CD8-positive, alpha-beta memory T cell (primary cell): ENCODE measurements at places on chromosomes 12 and 14.

- H3K4me3 ChIP-seq, result no peak overlapping the region
- no peaks in the 10 kb centered on the region for H3K4me1 ChIP-seq
- H3K27me3 ChIP-seq, result no peaks in the 10 kb centered on the region
Measured at GRCh38 chr12:129886541-129886940, 17.3 kb downstream of the TMEM132D start.

DNA sequence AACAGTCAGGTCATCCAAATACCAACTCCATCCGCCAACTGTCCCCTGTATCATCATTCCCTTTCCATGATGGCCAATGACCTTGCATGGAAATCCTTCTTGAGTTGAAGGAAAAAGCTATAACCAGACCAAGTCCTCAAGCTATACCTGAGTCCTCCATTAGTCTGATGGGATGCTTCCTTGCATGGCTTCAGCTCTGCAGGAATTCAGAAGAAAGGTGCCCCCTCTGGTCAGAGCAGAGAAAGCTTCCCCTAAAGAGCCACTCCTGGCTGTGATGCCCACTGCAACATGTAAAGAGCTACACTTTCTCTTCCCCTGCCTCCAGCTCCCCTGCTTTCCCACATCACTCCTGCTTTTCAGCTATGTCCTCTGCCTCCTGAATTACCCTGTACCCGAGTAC is 43.1 kb upstream of the FKBP4 start:
- H3K4me1 ChIP-seq, result no peaks in the 10 kb centered on the region
- H3K36me3 ChIP-seq, result no peaks in the 10 kb centered on the region
- no peak overlapping the region for H3K27ac ChIP-seq
- H3K4me3 ChIP-seq, result no peak overlapping the region
- no peak for DNase-seq

- H3K36me3 ChIP-seq, result no peaks in the 10 kb centered on the region
- H3K27me3 ChIP-seq, result no peaks in the 10 kb centered on the region
- no peaks in the 10 kb centered on the region for H3K4me1 ChIP-seq
- H3K27ac ChIP-seq, result no peak overlapping the region
- H3K4me3 ChIP-seq, result no peak overlapping the region
Measured at GRCh38 chr12:1907652-1908611, 10.5 kb downstream of the CACNA2D4 start.

GRCh38 chr12:2624543-2625288 is 170.1 kb upstream of the FKBP4 start:
- H3K4me1 ChIP-seq, result no peaks in the 10 kb centered on the region
- H3K27me3 ChIP-seq, result no peaks in the 10 kb centered on the region
- H3K36me3 ChIP-seq, result no peaks in the 10 kb centered on the region
- H3K4me3 ChIP-seq, result no peak overlapping the region
- DNase-seq, result no peak
- no peak overlapping the region for H3K27ac ChIP-seq

DNA sequence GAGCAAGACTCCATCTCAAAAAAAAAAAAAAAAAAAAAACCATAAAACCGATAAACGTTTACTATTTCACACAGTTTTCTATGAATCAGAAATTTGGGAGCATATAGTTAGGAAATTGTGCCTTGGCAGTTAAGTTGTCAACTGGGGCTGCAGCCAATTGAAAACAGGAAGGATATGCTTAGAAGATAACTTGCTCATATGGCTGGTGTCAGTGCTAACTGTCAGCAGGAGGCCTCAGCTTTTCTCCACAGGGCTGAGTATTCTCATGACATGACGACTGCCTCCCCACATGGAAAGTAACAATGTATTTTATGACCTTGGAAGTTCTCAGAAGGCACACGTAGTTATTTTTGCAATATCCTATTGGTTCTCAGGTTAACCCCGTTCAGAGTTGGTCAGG is 29.6 kb upstream of the OR5AU1 start:
- DNase-seq, result no peak
- no peaks in the 10 kb centered on the region for H3K36me3 ChIP-seq
- H3K4me3 ChIP-seq, result no peak overlapping the region

DNA sequence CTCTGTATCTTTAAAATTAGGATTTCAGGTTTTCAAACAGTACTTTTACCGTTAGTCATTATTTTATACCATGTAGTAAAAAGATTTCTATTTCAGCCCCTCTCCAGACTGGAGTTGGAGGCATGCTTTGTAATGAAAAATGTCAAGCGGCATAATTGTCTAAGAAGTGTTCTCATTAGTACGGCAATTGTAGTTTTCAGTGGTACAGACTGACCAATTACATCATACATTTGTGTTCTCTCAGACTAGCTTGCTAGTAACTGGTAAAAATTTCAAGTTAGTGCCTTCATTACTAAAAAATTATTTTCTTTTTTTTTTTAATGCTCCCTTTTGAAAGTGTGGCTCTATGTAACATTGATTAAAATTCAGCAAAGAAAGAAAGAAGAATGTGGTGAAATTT is 4.5 kb downstream of the USP30 start:
- H3K27me3 ChIP-seq, result no peaks in the 10 kb centered on the region
- H3K27ac ChIP-seq, result no peak overlapping the region
- no peak overlapping the region for H3K4me3 ChIP-seq
- peaks cover 6% of the 10 kb centered on the region for H3K36me3 ChIP-seq
- DNase-seq, result no peak

GRCh38 chr14:92500491-92500941 is 13.1 kb upstream of the RIN3 start:
- no peak for DNase-seq
- H3K4me1 ChIP-seq, result no peaks in the 10 kb centered on the region
- no peak overlapping the region for H3K27ac ChIP-seq
- no peaks in the 10 kb centered on the region for H3K27me3 ChIP-seq

DNA sequence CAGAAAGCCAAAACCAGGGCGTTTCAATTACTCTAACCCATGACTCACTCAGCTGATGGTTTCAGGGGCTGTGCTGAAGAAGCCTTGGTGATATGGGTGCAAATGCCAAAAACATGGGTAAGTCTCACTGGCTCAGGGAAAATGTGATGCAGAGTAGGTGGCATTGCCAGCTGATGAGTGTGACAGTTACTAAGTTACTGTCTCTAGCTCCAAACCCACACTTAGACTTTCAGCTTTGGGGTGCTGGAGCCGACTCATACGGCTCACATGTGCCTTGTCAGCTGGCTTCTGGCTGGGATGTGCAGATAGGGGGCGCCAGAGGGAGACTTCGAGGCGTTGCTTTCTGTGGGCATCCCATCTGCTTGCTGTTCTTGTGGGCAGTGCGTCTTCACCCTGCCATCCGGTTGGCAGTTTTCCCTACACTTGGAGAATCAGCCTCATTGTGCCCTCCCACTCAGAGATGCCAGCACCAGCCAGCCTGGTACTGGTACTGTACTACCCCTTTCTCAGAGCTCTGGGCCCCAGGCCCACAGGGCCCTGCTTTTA is 11.1 kb upstream of the KRT7 start:
- no peaks in the 10 kb centered on the region for H3K4me1 ChIP-seq
- no peak overlapping the region for H3K4me3 ChIP-seq
- peak; percentile 10 for DNase-seq
- no peak overlapping the region for H3K27ac ChIP-seq
- no peaks in the 10 kb centered on the region for H3K36me3 ChIP-seq

GRCh38 chr12:5479761-5480160 is 47.9 kb downstream of the NTF3 start:
- H3K27ac ChIP-seq, result no peak overlapping the region
- no peaks in the 10 kb centered on the region for H3K4me1 ChIP-seq
- H3K36me3 ChIP-seq, result no peaks in the 10 kb centered on the region
- no peaks in the 10 kb centered on the region for H3K27me3 ChIP-seq
- DNase-seq, result no peak
- H3K4me3 ChIP-seq, result no peak overlapping the region

- DNase-seq, result no peak
- no peaks in the 10 kb centered on the region for H3K4me1 ChIP-seq
- H3K27ac ChIP-seq, result no peak overlapping the region
- no peaks in the 10 kb centered on the region for H3K27me3 ChIP-seq
- peaks cover 11% of the 10 kb centered on the region for H3K36me3 ChIP-seq
- no peak overlapping the region for H3K4me3 ChIP-seq
Measured at GRCh38 chr12:104083769-104084475, 19.6 kb downstream of the HCFC2 start.

- H3K36me3 ChIP-seq, result no peaks in the 10 kb centered on the region
- H3K27me3 ChIP-seq, result no peaks in the 10 kb centered on the region
- H3K27ac ChIP-seq, result no peak overlapping the region
- peaks cover 38% of the 10 kb centered on the region for H3K4me1 ChIP-seq
- no peak overlapping the region for H3K4me3 ChIP-seq
Measured at GRCh38 chr14:39099748-39100147, 3.3 kb downstream of the SEC23A start.

DNA sequence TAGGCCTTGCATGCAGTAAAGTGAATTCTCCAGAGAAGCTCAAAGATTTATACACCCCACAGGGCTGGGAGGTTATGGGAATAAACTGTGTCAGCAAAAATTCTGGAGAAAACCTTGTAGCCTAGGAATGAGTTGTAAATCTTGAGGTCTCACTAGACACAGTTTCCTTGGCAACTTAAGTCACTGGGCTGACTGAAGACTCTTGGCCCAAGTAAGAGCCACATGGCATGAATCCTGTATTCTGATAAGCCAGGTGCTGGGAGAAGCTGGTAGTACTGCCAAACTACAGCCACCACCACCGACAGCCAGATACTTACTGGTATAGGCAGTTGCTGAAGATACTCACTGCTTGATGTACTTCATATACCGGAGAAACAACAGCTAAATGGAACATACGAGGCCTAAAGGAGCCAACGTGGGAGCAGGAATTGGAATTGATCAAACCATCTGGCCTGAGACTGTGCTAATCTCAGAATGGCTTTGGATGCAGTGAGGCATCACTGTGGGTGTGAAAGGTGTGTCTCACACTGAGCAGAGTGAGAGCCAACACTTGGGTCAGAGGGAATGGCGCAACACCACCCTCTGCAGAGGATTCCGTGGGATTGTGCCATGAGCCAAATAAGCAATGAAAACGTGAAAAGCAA is 102.8 kb upstream of the TMCC3 start:
- no peaks in the 10 kb centered on the region for H3K4me1 ChIP-seq
- no peak overlapping the region for H3K27ac ChIP-seq

GRCh38 chr14:67852926-67853604 is 33.5 kb downstream of the RAD51B start:
- H3K27ac ChIP-seq, result no peak overlapping the region
- H3K36me3 ChIP-seq, result no peaks in the 10 kb centered on the region
- DNase-seq, result no peak
- H3K4me3 ChIP-seq, result no peak overlapping the region

DNA sequence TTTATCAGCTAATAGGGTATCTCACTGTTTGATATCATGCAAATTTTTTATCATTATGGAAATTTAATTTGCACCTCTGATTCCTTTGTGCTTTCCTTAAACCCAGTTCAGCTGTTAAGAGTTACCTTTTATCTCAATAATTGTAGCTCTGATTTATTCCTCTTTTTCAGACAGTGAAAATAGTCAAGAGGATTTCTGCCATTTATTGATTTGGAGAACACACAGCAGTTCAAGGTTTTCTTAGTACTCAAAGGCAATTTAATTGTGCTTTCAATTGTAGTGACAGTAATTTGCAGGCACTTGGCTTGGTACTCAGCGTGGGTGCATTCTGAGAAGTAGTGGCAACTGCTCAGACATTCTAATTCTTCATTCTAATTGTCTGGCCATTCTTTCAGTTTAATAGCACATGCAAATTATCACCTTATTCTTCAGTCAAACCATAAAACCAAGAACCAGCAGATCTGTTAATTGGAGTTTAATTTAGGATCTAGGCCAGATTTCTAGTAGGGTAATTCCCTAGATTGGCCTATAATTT is 709.3 kb downstream of the RPS29 start:
- H3K27me3 ChIP-seq, result no peaks in the 10 kb centered on the region
- H3K4me3 ChIP-seq, result no peak overlapping the region
- H3K27ac ChIP-seq, result no peak overlapping the region
- DNase-seq, result no peak
- no peaks in the 10 kb centered on the region for H3K36me3 ChIP-seq
- no peaks in the 10 kb centered on the region for H3K4me1 ChIP-seq

DNA sequence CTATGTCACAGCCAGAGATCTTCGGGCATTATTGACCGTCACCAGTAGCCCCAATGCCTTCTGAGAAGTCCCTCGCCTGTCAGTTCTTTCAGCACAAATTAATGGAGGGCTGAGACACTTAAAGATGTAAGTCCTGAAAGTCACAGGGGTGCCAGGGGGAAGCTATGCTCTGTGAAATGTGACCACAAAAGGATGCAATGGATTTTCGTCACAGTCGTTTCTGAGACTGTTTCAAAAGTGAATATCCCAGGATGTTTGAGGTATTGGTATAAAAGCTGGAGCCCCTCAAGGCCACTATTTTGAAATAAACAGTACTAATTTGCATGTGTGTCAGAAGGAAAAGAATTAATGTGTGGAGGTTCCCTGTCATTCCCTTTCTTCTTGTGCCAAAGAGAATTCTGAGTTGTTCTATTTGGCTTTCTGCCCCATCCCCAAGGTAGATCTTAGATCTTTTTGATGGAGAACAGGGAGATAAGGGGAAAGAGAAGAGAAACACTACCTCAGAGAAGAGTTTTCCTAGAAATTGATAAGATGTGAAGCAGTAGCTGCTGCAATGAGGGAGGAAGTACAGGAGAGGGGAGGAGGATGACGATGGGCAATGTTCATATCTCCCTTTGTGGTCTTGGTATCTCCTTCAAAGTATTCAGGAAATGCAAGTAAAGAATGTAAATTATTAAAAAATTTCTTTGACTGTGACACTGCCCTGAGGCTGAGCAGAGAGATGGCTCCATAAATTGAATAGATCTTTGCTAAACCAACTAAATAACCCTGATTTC is 101.8 kb upstream of the NAP1L1 start:
- H3K4me1 ChIP-seq, result no peaks in the 10 kb centered on the region
- H3K27ac ChIP-seq, result no peak overlapping the region
- no peak overlapping the region for H3K4me3 ChIP-seq
- H3K36me3 ChIP-seq, result no peaks in the 10 kb centered on the region

GRCh38 chr14:73521229-73521628 is 15.7 kb upstream of the ACOT1 start:
- no peaks in the 10 kb centered on the region for H3K4me1 ChIP-seq
- H3K36me3 ChIP-seq, result no peaks in the 10 kb centered on the region
- no peak overlapping the region for H3K4me3 ChIP-seq
- no peak overlapping the region for H3K27ac ChIP-seq

DNA sequence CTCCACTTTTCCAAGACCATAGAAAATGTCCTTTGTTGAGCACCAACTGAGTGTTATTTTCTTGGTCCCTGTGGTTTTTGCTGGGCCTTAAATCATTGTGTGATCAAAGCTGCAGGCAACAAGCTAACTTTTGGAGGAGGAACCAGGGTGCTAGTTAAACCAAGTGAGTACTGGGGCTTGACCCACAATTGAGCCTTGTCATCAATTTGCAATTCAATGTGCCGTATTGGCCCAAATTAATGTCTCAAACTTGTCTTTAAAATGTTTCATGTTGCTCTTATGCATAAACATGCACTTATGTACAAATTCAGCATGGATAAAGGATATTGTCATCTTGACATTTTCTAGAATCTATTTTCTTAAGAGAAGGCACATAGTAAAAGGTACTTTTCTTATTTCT is 62.3 kb downstream of the DAD1 start:
- H3K4me1 ChIP-seq, result peaks cover 93% of the 10 kb centered on the region
- DNase-seq, result no peak
- no peak overlapping the region for H3K27ac ChIP-seq

DNA sequence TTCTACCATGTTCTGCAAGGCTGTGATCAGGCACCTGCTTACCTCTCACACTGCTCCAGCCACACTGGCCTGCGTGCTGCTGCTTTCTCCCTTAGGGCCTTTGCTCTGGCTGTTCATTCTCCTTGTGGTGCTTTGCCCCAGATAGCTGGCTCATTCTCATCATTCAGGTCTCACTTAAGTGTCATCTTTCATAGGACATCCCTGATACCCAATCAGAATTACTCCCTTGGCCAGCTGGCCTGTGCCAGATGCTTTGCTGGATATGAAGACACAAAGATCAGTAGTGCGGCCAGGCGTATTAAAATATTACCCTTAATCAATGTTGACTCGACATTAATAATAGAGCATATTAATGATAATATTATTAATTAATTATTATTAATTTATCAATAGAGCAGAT is 143.8 kb upstream of the FGD4 start:
- no peak overlapping the region for H3K27ac ChIP-seq
- no peak overlapping the region for H3K4me3 ChIP-seq
- no peaks in the 10 kb centered on the region for H3K4me1 ChIP-seq
- DNase-seq, result no peak
- H3K36me3 ChIP-seq, result no peaks in the 10 kb centered on the region
